Activated naive CD8-positive, alpha-beta T cell treated with anti-CD3 and anti-CD28 coated beads, Interleukin-2, amount 10 ng/mL, durations not matched to agents 7 days and 5 days (primary cell): ENCODE measurements at places on chromosomes 1 and 21.

DNA sequence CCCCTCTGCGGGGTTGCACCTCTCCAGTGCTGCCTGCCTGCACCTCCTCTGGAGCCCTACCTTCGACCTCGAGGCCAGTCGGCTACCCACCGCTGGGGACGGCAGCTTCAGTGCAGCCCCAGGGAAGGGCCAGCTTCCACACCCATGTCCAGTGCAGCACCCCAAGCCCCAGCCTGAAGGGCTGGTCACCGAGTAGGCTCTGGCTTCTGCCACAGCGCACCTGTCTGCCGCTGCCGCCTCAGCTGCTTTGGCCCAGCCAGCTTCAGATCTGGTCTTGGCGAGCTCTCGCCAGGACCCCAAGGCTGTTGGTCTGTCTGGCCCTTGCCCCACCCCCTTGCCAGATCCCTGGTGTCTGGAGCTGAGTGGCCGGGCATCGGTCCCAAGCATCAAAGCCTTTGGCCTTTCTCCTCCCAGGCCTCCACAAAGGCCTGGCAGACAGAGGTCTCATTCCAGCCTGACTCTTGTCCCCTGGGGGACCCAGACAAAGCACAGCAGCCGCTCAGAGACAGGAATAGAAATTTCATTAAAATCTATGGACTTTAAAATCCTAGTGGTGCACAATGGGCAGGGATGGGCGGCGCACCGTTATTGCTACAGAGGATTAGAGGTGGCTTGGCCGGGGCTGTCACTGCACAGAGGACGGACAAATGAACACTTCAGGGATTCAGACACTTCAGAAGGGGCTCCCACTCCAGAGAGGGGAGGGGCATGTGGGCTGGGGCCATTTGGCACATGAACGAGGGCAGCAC is 4.8 kb downstream of the CCDC24 start:
- no peak for DNase-seq

GRCh38 chr1:195744256-195744655 is 864.0 kb downstream of the KCNT2 start:
- DNase-seq = no peak

DNA sequence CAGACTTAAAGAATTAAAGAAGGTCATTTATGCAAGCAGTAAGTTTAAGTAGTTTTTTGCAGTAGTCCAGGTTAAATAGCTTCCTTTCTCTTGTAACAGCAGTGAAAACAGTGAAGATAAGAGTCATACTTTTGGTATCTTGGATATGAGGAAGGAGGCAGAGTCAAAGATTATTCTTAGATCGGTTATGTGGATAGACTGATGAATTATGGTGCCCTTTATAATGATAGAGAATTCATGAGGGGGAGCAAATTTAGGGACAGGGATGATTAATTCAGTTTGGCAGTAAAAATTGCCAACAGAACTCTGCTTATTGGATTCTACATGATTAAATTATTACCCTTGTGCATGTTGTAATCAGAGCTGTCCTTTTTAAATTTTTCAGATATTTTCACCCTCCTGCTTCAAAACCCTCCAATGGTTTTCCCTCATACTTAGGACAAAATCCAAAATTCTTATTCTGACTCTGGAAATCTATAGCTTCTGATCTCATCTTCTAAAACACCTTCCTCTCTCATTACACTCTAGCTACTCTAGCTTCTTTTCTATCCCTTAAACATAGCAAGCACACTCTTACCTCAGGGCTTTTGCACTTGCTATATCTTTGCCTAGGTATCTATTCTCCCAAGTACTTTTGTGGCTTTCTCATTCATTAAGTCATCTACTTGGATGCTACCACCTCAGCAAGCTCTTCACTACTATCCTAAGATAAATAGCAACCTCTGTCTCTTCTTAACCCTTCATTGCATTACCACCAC is 79.8 kb downstream of the PKN2 start:
- DNase-seq = no peak

GRCh38 chr1:191043066-191043465 is 565.4 kb upstream of the BRINP3 start:
- DNase-seq = no peak

DNA sequence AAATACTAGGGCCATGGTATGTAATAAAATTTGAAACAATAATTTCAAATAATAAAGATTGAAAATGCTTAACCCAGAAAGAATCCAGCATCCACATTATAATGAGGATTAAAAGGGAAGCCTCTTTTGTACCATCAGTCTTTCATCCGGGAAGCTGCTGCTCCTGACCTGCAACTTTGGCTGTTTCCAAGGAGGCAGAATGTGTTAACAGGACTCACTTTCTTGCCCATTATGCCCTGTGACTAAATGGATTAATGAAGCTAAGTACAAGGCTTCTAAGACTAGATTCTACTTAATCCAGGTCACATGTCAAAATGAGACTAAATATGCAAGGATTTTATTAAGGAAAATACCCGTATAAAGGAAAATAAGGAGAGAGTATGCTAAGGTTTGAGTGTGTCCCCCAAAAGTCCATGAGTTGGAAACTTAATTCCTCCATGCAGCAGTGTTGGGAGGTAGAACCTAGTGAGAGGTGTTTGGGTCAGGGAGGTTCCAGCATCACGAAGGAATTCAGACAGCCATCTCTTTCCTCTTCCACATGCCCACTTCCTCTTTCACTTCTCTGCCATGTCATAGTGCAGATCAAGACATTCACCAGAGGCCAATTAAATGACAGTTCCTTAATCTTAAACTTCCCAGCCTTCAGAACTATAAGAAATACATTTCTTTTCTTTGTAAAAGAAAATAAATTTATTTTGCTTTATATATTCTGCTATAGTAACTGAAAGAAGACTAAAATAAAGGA is 27.7 kb downstream of the FMO2 start:
- no peak for DNase-seq

DNA sequence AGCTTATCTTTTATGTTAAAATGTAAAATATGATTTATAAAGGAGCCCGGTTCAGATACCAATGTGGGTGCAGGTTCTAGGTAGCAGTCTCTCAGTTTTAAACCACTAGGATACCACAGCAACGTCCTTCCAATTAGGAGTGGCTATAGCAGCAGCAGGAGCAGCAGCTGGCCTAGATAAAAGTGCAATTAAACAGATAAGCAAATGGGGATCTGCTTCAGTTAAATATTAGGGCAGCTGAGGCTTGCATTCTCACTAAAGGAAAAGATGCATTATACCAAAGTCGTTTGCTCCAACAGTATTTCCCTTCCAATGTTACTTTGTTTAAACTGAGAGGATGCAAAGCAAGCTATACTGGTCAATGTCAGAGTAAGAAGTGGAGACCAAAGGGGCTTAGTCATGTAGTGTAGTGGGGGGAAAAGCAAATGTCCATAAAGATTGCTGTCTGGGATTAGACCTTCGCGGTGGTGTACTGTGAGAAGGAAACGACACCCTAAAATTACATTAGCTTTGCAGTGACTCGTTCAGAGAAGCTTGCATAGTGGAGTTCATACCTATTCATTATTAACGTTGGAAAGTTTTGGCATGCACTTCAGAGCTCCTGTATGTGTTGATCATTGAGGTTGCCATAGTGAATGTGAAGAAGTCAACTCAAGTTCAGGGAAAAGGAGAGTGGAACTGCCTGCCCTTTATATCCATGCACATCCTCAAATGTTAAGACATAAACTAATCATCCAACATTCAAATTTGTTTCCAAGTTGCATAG is 272.2 kb downstream of the VAV3 start:
- no peak for DNase-seq

DNA sequence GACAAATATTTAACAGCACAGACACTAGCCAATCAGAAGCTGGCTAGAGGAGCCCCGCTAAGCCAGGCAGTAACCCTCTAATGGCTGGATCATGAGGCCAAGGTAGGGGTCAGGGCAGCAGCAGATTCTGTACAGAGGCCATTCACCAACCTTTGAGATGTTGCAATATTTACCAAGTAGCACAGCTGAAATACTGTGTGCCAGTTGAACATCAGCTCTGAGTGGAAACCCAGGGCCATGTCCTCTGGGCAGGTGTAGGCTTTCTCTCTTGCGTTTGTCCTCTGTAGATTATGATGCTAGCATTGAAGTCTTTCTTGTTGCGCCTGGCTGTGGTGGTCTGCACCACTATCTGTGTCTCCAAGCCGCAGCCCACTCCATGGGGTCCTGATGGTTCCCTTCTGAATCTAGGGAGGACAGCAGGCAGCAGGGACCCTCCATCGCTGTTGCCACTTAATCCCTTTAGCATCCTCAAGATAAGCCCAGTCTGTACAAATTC is 2.5 kb upstream of the COG2 start:
- DNase-seq = no peak

GRCh38 chr1:185156288-185156853 is 382 bp downstream of the TRMT1L start:
- no peak for DNase-seq

DNA sequence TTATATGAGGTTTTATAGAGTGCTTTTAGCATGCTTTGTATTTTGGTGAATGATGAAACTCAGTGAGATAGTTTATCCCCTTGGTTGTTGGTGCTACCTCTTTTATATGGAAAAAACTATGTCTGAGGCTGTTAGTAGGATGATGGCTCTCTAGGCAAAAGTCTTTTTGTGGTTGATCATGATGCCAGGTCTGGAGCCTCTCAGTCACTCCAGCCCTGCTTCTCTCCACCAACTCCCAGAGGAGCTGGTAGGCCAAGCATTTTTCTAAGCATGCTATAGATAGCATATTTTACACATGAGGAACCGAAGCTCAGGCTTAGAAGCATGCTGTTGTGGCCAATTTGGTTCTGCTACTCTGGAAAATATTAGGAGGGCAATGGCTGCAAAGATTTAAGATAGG is 82.2 kb downstream of the FMN2 start:
- DNase-seq = no peak

DNA sequence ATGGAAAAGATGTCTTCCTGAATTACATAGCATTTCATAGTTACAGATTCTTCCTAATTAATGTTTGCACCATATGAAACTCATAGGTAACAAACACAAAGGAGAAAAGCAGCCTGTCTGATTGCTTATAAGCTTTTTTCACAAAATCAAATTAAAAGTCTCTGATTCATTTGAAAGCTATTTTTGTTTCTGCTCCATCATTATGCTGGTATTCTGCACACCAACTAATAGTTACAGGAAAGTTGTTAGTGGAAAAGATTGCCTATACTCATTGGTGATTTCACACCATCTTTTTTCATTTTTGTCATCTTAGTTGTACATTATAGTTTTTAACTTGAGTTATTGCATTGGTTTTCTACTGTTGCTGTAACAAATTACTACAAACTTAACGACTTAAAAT is 70.0 kb downstream of the PRKAA2 start:
- DNase-seq = no peak

- DNase-seq = no peak
Measured at GRCh38 chr1:182430263-182431068, 19.5 kb upstream of the RGSL1 start.

GRCh38 chr1:32426489-32427255 is 32.4 kb upstream of the BSDC1 start:
- no peak for DNase-seq

GRCh38 chr1:3529099-3529729 is 74.7 kb downstream of the ARHGEF16 start:
- DNase-seq = no peak

- DNase-seq = no peak
Measured at GRCh38 chr21:15493646-15494045, 236.1 kb upstream of the USP25 start.

DNA sequence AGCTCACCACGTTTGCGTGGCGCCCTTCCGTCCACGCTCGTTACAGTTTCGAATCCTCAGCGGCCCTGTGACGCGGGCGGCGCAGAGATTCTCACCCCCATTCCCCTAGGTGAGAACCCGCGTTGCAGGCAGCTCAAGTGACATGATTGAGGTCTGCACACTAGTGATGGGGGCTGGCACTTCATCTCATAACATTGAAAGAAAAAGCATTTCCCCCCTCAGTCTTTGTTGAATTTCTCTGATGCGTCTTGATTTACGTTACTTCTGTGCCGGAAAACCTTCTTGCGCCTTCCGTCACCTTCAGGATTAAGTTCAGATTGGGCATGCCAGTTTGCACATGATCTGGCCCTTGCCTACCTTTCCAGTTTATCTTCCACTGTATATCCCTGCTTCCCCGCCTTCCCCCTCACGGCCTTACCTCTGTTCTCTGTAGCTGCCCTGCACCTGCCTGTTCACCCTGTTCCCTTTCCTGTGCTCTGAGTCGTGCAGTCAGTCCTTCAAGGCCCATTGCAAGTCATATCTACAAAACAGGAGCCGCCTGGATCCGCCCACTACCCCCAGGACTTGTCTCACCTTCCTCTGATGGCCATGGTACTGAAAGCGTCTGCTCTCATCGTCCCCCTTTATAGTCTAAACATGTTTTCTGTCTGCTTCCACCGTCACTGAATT is 1.1 kb downstream of the CTPS1 start:
- peak; percentile 47 for DNase-seq

DNA sequence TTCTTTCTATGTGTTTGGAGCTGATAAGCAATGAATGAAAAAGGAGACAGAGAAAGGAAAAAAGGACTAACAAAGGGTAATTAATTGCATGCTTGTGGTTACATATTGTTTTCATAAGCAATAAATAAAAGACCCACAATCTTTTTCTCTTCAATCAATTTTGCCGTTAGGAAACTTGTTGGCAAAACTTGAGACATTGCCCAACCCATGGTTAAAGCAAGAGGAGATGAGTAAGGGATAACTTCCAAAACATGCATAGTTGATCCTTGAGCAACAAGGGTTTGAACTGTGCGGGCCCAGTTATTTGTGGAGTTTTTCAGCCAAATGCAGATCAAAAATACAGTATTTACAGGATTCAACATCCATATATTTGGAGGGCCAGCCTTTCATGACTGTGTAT is 572.4 kb downstream of the AMY1C start:
- DNase-seq = no peak

DNA sequence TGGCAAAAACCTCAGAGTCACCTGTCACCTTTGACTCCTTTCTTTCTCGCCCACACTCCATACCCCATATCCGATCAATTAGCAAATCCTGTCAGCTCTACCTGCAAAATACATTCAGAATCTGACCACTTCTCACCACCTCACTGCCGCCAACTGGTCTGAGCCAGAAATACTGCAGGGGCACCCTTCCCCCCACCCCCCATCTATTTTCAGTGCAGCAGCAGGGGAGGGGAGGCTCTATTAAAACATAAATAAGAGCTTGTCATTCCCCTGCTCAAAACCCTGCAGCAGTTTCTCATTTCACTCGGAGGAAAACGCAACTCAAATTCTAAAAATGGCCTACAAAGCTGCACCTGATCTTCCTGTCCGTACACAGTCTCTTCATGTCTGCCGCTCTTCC is 3.9 kb downstream of the PKLR start:
- no peak for DNase-seq

DNA sequence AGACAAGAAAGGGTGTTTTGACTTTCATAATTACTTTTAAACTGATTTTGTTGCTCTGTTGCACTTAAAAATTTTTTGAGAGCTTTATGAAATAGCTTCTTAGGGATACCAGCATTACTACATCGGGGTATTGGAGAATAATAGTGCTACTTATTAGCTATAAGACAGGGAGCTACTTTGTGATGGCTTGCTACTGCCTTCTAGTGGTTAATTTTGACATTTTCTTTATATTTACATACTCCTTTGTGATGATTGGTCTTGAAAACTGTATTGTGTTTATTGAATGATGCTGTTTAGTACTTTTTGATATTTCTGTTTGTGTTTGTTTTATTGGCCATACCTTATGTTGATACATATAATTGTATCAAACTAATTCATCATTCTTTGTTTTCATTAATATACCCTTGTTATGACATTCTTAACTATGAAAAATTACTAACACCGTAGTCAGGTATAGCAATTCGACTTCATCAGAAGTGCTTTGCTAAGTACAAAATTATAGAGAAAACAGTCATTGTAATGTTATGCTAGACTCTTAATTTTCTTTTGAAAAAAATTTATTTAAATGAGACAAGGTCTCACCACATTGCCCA is 85.5 kb downstream of the CLIC4 start:
- no peak for DNase-seq

- no peak for DNase-seq
Measured at GRCh38 chr1:182330303-182330702, 61.3 kb downstream of the GLUL start.
